Sigmoid colon (tissue), 7 donors: ENCODE measurements at places on chromosomes 5 and 9. TPM values are rescaled to one million over a fixed set of nuclear protein-coding genes. Genes with fewer than 3 reads are reported as not detected.
A peak's percentile ranks its signal among the peaks of the same experiment; 100 is the strongest.

- H3K4me3 ChIP-seq, result no peak overlapping the region
- H3K36me3 ChIP-seq, result no peaks in the 10 kb centered on the region
- no peaks in the 10 kb centered on the region for H3K27me3 ChIP-seq
Measured at GRCh38 chr5:74226716-74227485, 413.6 kb downstream of the ENC1 start.

DNA sequence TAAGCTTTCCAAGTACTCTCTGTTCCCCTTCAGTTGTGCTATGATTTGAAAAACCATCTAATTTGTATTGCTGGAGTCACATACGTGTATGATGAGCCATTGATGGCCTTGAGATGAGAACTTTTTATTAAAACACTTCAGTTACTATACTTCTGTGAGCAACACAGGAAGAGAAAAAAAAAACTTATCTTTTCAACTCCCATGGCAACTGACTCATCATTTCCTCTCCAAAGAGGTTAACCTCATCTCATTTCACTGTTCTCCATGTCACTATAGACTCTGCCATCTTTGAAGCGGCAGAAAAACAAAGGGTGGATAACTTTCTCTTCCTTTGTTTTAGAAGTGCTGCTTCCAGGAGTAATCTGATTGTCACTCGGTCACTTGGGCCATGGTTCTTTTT lies 104.3 kb upstream of the PCSK1 start:
- H3K27me3 ChIP-seq, result no peaks in the 10 kb centered on the region
- H3K27ac ChIP-seq, result no peak overlapping the region
- no peaks in the 10 kb centered on the region for H3K4me1 ChIP-seq
- DNase-seq, result no peak

- H3K4me3 ChIP-seq, result no peak overlapping the region
- H3K36me3 ChIP-seq, result no peaks in the 10 kb centered on the region
- H3K27me3 ChIP-seq, result no peaks in the 10 kb centered on the region
Measured at GRCh38 chr5:145872486-145872885, 328 bp downstream of the GRXCR2 start.

DNA sequence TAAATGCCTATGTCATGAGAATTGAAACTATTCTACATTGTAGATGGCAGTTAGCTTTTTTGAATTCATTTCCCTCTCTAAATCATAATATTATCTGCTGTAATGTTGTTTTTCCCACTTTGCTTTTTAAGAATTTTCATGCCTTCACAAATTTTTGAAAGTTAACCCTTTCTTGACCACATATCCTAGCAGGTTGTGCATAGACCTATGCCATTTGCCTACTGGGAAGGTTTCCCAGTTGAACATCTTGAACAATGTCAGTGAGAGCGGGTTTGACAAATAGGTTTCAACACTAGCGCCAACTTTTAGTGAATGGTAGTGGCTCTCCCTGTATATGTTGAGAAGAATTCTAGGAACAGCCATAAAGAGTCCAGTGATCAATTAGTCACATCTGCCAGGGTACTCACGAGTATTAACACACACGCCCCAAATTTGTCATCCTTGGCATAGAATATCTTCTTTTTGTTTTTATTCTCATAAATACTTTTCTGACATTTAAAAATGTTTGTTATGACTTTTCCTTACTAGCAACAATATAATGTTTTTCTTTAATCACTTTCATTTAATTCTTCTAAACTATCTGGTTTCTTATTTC lies 307.6 kb downstream of the PJA2 start:
- no peaks in the 10 kb centered on the region for H3K27me3 ChIP-seq
- no peak overlapping the region for H3K27ac ChIP-seq

- DNase-seq, result peak; percentile 69
- H3K36me3 ChIP-seq, result no peaks in the 10 kb centered on the region
- peak overlapping the region; percentile 61 for H3K4me3 ChIP-seq
- H3K27ac ChIP-seq, result no peak overlapping the region
- H3K27me3 ChIP-seq, result peaks cover 50% of the 10 kb centered on the region
Measured at GRCh38 chr5:16934123-16934522, 2.0 kb downstream of the MYO10 start.

GRCh38 chr5:168611165-168611564 lies 32.0 kb upstream of the PANK3 start:
- no peaks in the 10 kb centered on the region for H3K27me3 ChIP-seq
- DNase-seq, result no peak
- no peak overlapping the region for H3K27ac ChIP-seq
- H3K4me1 ChIP-seq, result no peaks in the 10 kb centered on the region

Gene SCGB3A1
- total RNA-seq, result not detected

- no peak overlapping the region for H3K4me3 ChIP-seq
- peaks cover 10% of the 10 kb centered on the region for H3K27me3 ChIP-seq
- peak; percentile 79 for DNase-seq
- peaks cover 26% of the 10 kb centered on the region for H3K4me1 ChIP-seq
- peak overlapping the region; percentile 34 for H3K27ac ChIP-seq
Measured at GRCh38 chr5:180212363-180213255, 3.6 kb upstream of the RASGEF1C start.

Gene C5orf52
- not detected for total RNA-seq

Gene SPACA9
- total RNA-seq, result 14.0 TPM

GRCh38 chr9:536597-537511 lies 304.6 kb upstream of the DMRT1 start:
- H3K4me3 ChIP-seq, result no peak overlapping the region
- H3K27ac ChIP-seq, result no peak overlapping the region
- peaks cover 9% of the 10 kb centered on the region for H3K4me1 ChIP-seq
- no peak for DNase-seq
- H3K36me3 ChIP-seq, result no peaks in the 10 kb centered on the region
- no peaks in the 10 kb centered on the region for H3K27me3 ChIP-seq

Gene MYMK
- not detected for total RNA-seq

GRCh38 chr5:166499447-166500240 lies 1791.8 kb upstream of the WWC1 start:
- H3K4me3 ChIP-seq, result no peak overlapping the region
- no peaks in the 10 kb centered on the region for H3K4me1 ChIP-seq
- no peak for DNase-seq
- no peaks in the 10 kb centered on the region for H3K36me3 ChIP-seq
- H3K27ac ChIP-seq, result no peak overlapping the region
- no peaks in the 10 kb centered on the region for H3K27me3 ChIP-seq

DNA sequence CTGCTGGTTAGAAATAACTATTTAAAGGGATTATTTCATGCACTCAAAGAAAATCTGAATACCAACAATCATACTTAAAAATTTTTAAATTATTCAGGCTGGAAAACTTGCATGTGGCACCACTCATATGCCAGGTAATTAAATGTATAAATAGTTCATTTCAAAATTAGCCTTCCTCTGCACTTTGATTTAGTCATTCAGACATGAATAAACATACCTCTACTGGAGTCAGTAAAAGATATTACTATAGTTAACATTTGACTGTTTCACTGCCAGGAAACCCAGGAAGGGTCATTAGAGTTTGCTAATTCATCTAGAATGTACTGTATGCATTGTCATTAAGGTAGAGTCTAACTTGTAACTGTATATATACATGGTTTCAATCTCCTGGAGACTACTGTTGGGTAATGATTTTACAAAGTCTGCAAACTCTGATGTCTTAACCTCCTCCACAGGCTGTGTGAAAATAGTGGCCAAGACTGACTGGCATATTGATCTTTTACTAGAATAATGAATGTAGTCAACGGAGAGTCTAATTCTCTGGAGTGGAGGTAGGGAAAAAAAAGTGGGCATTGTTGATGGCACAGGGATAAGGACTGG lies 43.7 kb downstream of the TEX10 start:
- H3K27me3 ChIP-seq, result no peaks in the 10 kb centered on the region
- H3K4me3 ChIP-seq, result no peak overlapping the region
- peaks cover 6% of the 10 kb centered on the region for H3K36me3 ChIP-seq
- no peak for DNase-seq
- H3K27ac ChIP-seq, result no peak overlapping the region

- H3K27me3 ChIP-seq, result no peaks in the 10 kb centered on the region
- DNase-seq, result no peak
- no peak overlapping the region for H3K4me3 ChIP-seq
- H3K27ac ChIP-seq, result no peak overlapping the region
- H3K4me1 ChIP-seq, result no peaks in the 10 kb centered on the region
- H3K36me3 ChIP-seq, result no peaks in the 10 kb centered on the region
Measured at GRCh38 chr5:108145351-108145750, 236.5 kb downstream of the FBXL17 start.

DNA sequence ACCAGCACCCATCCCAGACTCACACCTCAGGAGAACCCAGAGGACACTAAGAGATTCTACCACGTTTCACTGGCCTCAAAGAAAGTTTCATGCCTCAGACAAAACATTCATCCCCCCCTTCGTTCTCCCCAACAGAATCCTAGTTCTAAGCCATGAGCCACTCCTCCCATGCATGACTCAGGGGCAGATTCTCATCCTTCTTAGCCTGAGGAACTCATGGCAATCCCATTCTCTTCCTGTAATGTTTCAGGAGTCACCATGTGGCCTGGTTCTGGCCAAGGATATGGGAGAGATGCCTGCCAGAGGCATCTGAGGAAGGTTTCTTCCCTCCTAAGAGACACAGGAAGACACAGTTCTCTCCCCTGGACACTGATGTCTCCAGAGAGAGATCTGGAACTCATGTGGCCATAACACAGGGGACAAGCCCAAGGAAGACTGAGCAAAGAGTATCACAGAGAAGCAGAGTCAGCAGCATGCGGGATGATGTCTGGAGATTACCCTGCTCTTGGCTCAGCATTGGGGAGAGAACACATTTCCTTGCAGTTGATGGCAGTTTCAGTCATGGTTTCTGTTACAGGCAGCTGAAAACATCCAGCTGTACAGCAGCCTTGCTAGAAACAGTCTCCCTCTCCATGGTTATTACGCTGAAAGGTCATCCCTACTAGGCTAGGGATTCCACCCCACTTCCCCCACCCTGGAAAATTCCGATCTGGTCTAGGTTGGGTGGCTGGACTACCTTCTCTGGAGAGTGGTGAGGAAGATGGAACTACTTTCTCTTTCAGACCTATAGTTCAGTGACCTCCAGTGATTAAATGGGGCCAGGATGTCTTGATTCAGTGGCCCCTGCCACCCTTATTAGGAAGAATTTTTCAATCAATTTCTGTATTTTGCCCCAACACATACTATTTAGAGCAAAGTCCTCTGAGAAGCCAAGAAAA lies 115.4 kb downstream of the ZNF608 start:
- no peaks in the 10 kb centered on the region for H3K27me3 ChIP-seq
- H3K4me1 ChIP-seq, result no peaks in the 10 kb centered on the region
- H3K27ac ChIP-seq, result no peak overlapping the region

DNA sequence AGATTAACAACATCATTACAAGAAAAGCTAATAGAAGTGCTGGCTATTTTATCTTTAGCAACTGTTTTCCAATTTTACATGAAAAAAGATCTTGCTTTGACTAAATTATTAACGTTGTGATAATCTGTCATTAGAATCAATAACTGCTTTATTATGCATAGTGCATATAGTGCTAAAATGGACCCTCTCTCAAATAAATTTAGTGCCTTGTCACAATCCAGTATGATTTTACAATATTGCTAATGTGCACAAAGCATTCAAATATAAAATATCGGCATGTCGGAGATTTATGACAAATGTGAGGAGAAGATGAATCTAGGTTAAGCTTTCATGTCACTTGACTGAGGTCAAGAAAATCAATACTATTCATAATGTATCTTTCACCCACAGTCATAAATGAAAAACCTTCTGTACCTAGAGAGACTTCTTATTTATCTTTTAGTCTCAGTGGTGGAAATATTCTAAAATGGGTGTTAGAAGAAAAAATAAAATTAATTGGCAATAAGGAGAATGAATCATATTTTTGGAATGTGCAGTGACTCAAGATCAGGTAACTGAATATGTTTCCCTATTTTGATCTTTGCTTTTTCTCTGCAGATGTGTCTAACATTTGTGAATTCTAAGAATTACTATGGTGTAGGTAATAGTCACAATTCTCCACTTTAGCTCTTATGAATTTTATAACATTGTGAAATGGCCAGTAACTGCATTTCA lies 672.9 kb upstream of the GRAMD2B start:
- H3K36me3 ChIP-seq, result no peaks in the 10 kb centered on the region
- H3K4me1 ChIP-seq, result no peaks in the 10 kb centered on the region
- no peak overlapping the region for H3K27ac ChIP-seq
- no peak overlapping the region for H3K4me3 ChIP-seq

Gene SLC34A3
- not detected for total RNA-seq

Gene PALM2AKAP2
- total RNA-seq, result 1.7 TPM

DNA sequence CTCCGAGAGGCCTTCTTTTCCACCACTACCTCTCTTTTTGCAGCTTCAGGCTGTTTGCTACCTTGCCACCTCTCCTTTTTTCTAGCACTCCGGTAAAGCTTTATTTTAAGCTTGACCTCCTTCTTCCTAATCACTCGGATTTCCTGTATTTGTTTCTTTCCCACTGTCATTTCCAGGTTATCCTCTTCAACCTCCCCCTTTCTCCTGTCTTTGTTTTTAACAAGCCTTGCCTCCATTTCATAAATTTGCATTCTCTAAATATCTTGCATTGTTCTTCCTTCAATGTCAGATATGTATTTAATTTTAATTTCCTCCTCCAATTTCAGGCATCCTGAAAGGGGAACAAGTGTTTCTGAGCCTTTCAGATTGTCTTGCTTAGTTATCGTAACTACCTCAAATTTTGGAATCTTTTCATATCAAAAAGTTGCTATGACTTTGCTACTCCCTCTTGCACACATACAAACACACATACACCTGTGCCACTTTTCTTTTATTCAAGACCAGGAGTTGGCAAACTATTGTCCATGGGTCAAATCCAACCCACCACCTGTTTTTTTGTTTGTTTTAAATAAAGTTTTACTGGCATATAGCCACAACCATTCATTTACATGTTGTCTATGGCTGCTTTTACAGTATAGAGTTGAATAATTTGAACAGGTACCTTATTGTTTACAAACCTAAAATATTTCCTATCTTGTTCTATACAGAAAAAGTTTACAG lies 22.7 kb downstream of the DPYSL3 start:
- no peak for DNase-seq
- peak overlapping the region; percentile 12 for H3K27ac ChIP-seq
- peaks cover 35% of the 10 kb centered on the region for H3K4me1 ChIP-seq
- H3K4me3 ChIP-seq, result no peak overlapping the region
- no peaks in the 10 kb centered on the region for H3K27me3 ChIP-seq
- H3K36me3 ChIP-seq, result no peaks in the 10 kb centered on the region

DNA sequence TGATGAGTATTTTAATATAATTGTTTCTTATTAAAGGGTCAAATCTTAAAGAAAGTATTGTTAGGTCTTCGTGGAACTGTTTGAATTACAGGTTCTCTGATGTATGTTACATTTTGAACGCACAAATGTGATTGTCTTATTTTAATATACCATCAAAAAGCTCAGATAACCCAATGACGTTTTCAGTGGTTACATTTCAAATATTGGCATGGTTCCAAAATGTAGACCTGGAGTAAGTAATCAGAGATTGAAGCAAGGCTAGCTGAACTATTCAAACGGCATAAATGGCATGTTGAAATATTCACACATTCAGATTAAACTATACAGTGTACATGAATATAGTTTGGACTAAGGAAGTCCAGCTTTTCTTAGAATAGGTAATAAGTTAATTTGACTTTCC lies 281.7 kb upstream of the EFNA5 start:
- H3K4me1 ChIP-seq, result no peaks in the 10 kb centered on the region
- DNase-seq, result no peak
- no peaks in the 10 kb centered on the region for H3K27me3 ChIP-seq
- H3K4me3 ChIP-seq, result no peak overlapping the region
- H3K27ac ChIP-seq, result no peak overlapping the region

Gene NSA2
- 179 TPM for total RNA-seq
